Kidney tubule cell (primary cell): ENCODE measurements at places on chromosomes 11 and 22.

DNA sequence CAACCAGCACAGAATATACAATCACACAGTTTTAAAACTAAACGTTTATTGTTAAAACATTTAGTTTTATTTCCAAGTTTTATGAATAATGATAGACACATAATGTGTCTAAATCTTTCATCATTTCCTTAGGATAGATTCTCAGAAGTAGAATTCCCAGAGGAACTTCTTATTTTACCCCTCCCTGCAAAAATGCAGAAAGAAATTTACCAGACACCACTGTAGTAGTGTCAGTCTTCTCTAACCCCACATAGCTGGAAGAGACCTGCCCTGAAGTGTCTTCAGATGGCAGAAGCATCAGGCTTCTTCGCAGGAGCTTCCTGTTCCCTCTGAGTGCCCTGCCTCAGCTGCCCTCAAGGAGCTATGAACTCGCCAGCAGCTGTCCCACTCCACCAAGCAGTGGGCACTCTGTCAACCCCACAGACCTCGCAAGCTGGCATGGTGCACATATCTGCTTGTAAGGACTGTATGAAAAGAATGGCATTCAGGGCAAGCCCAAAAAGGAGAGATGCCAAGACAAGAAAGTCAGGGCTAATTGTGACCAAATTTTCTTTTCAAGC, 28.5 kb upstream of the PAK1 start:
- no peak for DNase-seq

DNA sequence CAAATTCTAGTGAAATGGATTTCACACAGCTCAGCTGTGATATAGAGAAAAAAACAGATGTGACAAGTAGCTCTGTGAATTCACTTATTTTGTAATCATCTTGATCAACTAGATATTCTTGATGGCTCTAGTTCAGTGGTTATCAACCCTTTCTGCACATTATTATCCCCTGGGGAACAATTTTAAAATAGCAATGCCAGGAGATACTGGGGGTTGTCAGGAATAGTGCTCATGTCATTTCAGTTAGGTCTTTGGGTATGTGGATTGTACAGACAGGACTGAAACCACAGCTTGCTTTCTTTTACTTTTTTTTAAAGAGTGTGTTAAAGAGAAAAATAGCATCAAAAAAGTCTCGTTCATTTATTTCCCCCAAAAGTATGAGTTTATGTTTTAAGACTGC, 269.0 kb upstream of the PDGFD start:
- no peak for DNase-seq

GRCh38 chr11:117239295-117239694, 6.8 kb downstream of the RNF214 start:
- peak; percentile 65 for DNase-seq

- DNase-seq, result peak; percentile 71
Measured at GRCh38 chr11:73091521-73092305, 50.4 kb downstream of the FCHSD2 start.

- no peak for DNase-seq
Measured at GRCh38 chr11:43802509-43802908, 78.1 kb upstream of the ALKBH3 start.

DNA sequence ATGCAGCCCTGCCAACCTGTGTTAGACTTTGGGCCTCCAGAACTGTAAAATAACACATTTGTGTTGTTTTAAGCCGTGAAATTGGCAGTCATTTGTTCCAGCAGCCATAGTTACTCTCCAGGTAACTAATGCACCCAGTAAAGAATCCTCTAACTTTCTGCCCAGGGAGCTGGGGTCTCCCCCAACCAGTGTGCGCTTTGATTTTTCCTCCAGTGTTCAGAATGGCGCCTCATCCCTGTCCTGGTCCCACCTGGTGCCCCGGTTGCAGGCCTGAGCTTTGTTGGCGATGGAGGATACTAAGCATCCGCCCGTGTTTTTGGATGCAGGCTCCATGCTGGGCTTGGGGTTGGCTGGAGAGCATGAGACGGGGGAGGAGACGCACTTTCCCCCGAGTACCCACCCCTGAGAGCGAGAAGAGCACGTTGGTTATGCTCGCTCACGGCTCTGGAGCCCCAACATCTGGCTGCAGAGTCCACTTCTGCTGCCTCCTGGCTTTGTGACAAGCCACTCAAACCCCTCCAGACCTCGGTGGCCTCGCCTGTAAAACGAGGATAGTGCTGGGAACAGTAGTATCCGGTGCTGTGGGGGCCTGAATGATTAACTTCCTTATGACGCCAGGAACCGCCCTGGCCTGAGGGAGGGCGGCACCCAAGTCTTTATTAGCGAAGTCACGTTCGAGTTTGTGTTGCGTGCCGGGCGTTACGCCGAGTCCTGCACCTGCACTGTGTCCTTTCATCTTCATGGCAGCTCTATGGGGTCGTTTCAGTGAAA, 25.8 kb downstream of the MRGPRD start:
- peak; percentile 62 for DNase-seq

- DNase-seq, result peak; percentile 46
Measured at GRCh38 chr11:47233989-47234668, 14.5 kb downstream of the ACP2 start.

GRCh38 chr22:29784451-29785361, 17.5 kb downstream of the UQCR10 start:
- no peak for DNase-seq

- no peak for DNase-seq
Measured at GRCh38 chr11:1530686-1531448, 41.2 kb downstream of the DUSP8 start.

DNA sequence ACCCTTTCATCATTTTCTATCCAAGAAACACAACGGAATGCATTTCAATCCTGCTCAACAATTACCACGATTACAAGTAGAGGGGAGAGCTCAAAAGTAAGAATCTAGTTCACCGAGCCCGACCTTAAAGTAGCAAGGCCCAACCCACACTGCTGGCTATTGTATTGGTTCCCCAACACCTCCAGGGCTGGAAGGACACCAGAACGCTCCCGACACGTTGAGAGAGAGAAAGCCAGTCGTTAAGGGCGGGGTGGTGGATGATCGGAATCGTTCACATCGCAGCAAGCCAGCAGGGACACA, 690 bp downstream of the CKAP5 start:
- no peak for DNase-seq

DNA sequence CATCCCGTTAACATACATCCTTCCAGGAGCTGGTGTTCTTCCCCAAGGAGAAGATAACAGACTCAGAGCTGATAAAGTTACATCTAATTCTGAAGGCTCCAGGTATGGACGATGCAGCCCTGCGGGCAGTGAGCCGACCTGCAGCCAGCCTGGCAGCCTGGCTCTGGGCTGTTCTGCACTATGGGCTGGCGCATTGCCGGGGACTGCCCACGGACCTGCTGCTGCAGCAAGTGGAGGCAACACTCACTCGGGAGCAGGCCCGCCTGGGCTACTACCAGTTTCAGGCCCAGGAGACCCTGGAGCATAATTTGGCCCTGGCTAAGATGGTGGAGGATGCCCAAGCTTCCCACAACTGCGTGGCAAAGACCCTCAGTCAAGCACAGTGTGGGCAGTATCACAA, 39.7 kb downstream of the RRP8 start:
- no peak for DNase-seq

- no peak for DNase-seq
Measured at GRCh38 chr11:80420374-80420773, 979.5 kb upstream of the TENM4 start.

DNA sequence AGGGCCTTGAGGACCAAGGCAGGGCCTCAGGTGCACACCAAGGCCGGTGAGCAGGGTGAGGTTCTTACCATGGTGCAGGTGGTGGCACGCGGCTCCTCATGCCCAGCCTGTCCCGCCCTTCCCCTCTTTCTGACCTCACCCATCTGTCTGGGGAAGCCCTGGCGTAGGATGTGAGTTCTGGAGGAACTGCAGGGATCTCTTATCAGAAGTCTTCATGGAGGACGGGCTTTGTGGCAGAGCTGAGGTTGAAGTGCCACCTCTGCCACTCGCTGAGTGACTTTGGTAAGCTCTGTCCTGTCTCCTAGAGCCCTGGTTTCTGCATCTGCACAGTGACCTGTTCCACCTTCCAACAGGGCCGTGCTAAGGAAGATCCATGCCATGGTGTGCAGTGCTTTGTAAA, 49.1 kb downstream of the LRRC32 start:
- DNase-seq, result no peak

DNA sequence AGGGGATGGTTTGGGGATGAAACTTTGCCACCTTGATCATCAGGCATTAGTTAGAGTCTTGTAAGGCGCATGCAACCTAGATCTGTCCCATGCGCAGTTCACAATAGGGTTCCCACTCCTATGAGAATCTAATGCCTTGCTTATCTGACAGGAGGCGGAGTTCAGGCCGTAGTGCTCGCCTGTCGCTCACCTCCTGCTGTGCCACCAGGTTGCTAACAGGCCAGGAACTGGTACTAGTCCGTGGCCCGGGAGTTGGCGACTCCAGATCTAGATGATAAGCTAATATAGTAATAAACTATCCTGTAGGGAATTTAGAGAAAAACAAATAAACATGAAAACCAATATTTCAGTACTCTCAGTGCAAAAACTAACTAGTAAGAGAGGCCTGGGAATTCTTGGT, 155.4 kb upstream of the ANO5 start:
- DNase-seq, result no peak

- peak; percentile 21 for DNase-seq
Measured at GRCh38 chr22:45972091-45972888, 4.7 kb downstream of the WNT7B start.
